ENCODE measurements at places on chromosomes 12 and 14.
A peak's percentile ranks its signal among the peaks of the same experiment; 100 is the strongest.

DNA sequence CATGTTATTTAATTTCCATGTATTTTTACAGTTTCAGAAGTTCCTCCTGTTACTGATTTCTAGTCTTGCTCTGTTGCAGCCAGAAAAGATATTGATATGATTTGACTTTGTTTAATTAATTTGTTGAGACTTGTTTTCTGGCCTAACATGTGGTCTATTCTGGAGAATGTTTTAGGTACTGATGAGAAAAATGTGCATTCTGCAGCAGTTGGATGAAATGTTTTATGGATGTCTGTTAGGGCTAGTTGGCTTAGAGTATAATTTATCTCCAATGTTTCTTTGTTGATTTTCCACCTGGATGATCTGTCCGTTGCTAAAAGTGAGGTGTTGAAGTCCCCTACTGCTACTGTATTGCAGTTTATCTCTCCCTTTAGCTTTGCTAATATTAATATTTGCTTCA is 54.4 kb downstream of the GPR137C start:
- no peaks in the 10 kb centered on the region for H3K4me1 ChIP-seq
- no peak overlapping the region for H3K27ac ChIP-seq
- H3K27me3 ChIP-seq = no peaks in the 10 kb centered on the region
- H3K4me3 ChIP-seq = no peak overlapping the region

DNA sequence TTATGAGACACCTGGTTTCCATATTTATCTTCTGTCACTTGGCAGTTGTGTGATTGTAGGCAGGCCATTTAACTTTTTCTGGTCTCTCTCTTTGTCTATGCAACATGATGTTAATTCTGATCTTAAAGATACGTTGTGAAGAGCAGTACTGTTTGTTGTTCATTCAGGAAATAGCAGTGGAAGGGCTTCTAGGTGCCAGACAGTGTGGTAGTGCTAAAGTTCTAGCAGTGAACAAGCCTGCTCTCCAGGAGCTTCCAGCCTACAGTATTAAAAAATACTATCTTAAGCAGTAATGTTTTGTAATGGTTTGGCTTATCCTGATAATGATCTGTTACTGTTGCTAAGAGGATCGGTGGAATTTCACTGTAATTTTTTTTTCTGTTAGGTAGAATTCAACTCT is 15.2 kb downstream of the NAA30 start:
- DNase-seq = no peak
- H3K4me1 ChIP-seq = no peaks in the 10 kb centered on the region
- H3K27me3 ChIP-seq = no peaks in the 10 kb centered on the region

DNA sequence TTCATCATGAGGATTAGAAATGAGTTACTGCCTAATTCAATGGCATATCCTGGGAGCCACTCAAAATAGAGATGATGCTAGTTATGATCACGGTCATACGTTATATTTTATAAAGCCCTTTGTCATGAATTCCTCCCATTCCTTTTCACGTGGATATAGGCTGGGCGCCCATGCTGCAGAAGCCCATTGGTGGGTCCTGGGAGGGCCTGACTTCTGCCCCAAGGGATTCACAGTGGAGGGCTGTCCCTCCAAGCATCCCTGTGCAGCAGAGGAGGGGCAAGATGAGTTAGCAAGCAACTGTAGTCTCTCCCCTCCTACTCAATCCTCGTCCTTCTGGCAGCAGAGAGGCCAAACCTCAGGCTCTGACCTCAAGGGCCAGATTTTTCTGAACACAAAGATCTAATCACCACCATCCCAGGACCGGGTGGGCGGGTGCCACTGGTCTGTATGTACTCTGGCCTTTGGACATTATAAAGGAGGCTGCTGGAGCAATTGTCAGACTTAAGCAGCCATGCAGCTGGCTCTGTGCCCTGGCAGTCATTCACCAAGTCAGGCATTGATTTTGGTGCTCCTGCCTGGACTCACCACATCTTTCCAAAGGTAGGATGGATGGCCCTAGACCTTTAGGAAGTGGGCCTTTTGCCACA is 8.6 kb downstream of the GLTP start:
- H3K36me3 ChIP-seq = no peaks in the 10 kb centered on the region
- no peak overlapping the region for H3K4me3 ChIP-seq
- no peaks in the 10 kb centered on the region for H3K27me3 ChIP-seq
- H3K4me1 ChIP-seq = peaks cover 34% of the 10 kb centered on the region

- H3K4me1 ChIP-seq = no peaks in the 10 kb centered on the region
- H3K27ac ChIP-seq = no peak overlapping the region
- H3K36me3 ChIP-seq = no peaks in the 10 kb centered on the region
- H3K4me3 ChIP-seq = no peak overlapping the region
- DNase-seq = no peak
These were observed 22.0 kb downstream of the AP5M1 start for GRCh38 chr14:57290751-57291150.

- no peaks in the 10 kb centered on the region for H3K27me3 ChIP-seq
- peak within 1 kb of the TSS; percentile 96 for H3K4me3 ChIP-seq
- peaks cover 29% of the 10 kb centered on the region for H3K4me1 ChIP-seq
- H3K36me3 ChIP-seq = peaks cover 17% of the 10 kb centered on the region
These were observed at the start of gene CALM1 for GRCh38 chr14:90396341-90397339. Gene CALM1 (plus strand): TSS chr14:90397029. CDS start chr14:90397231, 202 bp downstream.

DNA sequence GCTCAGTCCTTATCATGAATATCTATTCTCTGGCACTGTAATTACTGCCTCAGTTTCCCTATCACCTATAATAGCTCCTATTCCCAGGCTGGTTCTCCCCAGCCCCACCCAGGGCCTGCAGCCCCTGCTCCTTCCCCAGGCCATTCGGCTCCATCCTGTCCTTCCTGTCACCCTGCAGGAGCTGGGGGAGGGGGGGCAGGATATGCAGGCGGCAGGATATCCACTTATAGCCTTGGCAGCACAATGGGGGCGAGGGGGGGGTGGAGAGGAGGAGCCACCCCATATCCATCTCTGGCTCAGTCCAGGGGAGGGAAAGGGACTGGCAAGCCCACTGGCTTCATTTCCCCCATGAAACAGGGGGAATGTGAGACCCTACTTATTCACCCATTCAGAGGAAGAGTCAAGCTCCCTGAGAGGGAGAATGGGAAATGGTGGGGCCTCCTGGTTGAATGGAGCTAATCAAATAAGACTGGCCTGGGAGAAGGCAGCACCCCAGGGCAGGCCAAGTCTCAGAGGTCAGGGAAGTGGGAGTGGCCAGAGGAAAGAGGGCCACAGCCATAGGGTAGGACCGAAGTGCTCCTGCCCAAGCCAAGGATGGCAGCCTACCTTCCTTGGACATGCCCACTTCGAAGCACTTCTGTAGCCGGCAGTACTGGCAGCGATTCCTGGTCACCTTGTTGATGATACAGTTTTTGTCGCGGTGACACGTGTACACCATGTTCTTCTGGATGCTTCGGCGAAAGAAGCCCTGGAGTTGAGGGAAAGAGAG is 7.8 kb upstream of the ITGB7 start:
- peak; percentile 57 for DNase-seq
- H3K36me3 ChIP-seq = peaks cover 58% of the 10 kb centered on the region
- no peak overlapping the region for H3K4me3 ChIP-seq
- peaks cover 60% of the 10 kb centered on the region for H3K4me1 ChIP-seq

DNA sequence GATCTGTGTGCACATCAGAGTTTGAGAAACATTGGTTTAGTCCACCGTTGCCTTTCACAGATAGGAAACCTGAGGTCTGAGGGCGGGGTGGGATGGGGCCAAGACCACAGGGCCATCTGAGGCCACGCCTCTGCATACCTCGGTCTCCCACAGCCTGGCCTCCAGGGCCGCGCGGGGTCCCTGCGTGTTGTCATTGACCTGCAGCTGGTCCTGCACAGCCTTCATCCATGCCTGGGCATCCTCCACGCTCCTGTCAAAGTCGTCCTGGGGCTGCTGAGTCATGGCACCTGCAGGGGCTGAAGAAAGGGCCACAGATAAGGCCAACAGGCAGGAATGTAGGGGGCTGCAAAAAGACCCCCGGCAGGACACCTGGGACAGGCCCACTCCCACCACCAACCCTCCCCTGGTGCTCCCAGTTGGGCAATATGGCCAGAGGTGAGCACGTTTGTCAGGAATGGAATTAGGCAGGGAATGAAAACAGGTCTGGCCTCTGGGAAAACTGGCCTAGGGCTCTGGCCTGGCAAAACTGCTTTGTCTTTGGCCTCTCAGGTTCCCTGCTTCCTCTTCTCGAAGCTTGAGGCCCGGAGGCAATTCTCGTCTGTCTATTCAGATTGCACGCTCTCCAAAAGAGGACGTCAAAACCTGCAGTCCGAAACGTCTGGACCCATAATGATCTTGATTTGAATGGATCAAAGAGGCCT is 40.8 kb downstream of the SYNE3 start:
- peaks cover 14% of the 10 kb centered on the region for H3K4me1 ChIP-seq
- H3K27me3 ChIP-seq = no peaks in the 10 kb centered on the region
- H3K4me3 ChIP-seq = no peak overlapping the region
- no peak overlapping the region for H3K27ac ChIP-seq
- H3K36me3 ChIP-seq = peaks cover 9% of the 10 kb centered on the region
- no peak for DNase-seq

GRCh38 chr12:131049549-131050339 is 96.0 kb downstream of the ADGRD1 start:
- H3K4me1 ChIP-seq = no peaks in the 10 kb centered on the region
- no peak overlapping the region for H3K4me3 ChIP-seq
- no peak for DNase-seq
- no peaks in the 10 kb centered on the region for H3K36me3 ChIP-seq

- no peaks in the 10 kb centered on the region for H3K36me3 ChIP-seq
- DNase-seq = no peak
- no peaks in the 10 kb centered on the region for H3K27me3 ChIP-seq
- no peak overlapping the region for H3K4me3 ChIP-seq
- peak overlapping the region; percentile 60 for H3K27ac ChIP-seq
These were observed 173.6 kb downstream of the ETV6 start for GRCh38 chr12:11823043-11823442.

GRCh38 chr12:749751-750270 is 2.6 kb upstream of the WNK1 start:
- DNase-seq = no peak
- H3K4me1 ChIP-seq = peaks cover 25% of the 10 kb centered on the region
- no peak overlapping the region for H3K27ac ChIP-seq

DNA sequence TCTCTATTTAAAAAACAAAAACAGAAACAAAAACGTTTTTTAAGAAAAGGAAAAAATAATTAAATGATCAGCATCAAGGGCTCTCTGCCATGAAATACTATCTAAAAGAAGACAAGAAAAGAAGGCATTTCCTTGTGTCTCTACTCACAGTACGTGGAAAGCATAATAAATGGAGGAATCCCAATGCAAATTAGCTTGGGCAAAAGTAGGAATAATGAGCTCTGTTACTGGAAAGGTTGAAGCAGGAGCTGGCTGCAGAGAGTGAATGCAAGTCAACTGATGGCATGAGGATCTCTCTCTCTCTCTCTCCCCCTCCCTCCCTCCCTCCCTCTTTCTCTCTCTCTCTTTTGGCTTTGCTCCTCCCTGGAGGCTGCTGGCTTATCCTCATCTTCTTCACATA is 85.9 kb downstream of the TBX3 start:
- H3K36me3 ChIP-seq = no peaks in the 10 kb centered on the region
- no peaks in the 10 kb centered on the region for H3K27me3 ChIP-seq
- no peak overlapping the region for H3K27ac ChIP-seq

DNA sequence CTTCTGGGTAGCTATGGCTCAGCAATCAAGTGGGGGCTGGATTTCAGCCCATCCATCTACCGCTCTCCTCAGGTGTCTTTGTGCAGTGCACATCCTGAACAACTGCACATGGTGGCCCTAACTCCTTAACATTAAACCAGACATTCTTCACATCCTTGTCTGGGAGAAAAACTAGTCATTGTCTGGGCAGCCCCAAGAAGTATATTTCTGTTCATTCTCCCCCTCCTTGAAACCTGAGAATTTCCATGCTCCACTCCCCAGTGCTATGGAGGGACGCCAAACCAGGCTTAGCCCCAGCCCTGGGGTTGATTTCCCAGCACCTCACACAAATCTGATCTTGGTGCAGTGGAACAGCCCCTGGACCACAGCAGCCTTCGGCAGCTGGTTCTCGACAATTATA is 13.4 kb downstream of the MYL2 start:
- no peak overlapping the region for H3K4me3 ChIP-seq
- no peak overlapping the region for H3K27ac ChIP-seq
- H3K4me1 ChIP-seq = no peaks in the 10 kb centered on the region
- H3K27me3 ChIP-seq = no peaks in the 10 kb centered on the region
- H3K36me3 ChIP-seq = no peaks in the 10 kb centered on the region

GRCh38 chr12:51592034-51592705 is 1.1 kb downstream of the SCN8A start:
- no peak overlapping the region for H3K27ac ChIP-seq
- H3K36me3 ChIP-seq = no peaks in the 10 kb centered on the region
- no peak overlapping the region for H3K4me3 ChIP-seq

DNA sequence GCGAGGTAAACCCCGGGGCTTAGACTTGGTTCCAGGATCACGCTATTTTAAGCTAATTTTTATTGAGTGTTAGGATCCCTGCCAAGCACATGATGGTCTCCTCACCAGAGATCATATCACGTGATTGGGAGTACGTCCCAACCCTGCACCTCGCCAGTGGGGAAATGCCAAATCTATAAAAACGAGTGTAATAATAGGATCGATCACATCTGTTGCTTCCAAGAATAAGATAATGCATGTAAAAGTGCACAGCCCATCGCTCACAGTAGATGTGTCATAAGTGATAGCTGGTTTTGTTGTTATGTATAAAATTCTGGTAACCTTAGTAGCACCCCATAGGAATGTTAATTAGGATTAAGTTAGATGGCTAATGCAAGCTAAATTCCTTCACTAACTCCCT is 581.0 kb upstream of the TMEM132C start:
- H3K4me1 ChIP-seq = no peaks in the 10 kb centered on the region
- H3K36me3 ChIP-seq = no peaks in the 10 kb centered on the region
- no peak for DNase-seq
- H3K27ac ChIP-seq = no peak overlapping the region
- H3K4me3 ChIP-seq = no peak overlapping the region
- H3K27me3 ChIP-seq = no peaks in the 10 kb centered on the region

GRCh38 chr14:35890308-35890707 is 64.2 kb downstream of the BRMS1L start:
- no peak overlapping the region for H3K4me3 ChIP-seq
- H3K4me1 ChIP-seq = no peaks in the 10 kb centered on the region
- no peaks in the 10 kb centered on the region for H3K27me3 ChIP-seq
- no peak overlapping the region for H3K27ac ChIP-seq

GRCh38 chr14:89540830-89541470 is 123.9 kb upstream of the FOXN3 start:
- H3K4me1 ChIP-seq = peaks cover 5% of the 10 kb centered on the region
- H3K27ac ChIP-seq = no peak overlapping the region

DNA sequence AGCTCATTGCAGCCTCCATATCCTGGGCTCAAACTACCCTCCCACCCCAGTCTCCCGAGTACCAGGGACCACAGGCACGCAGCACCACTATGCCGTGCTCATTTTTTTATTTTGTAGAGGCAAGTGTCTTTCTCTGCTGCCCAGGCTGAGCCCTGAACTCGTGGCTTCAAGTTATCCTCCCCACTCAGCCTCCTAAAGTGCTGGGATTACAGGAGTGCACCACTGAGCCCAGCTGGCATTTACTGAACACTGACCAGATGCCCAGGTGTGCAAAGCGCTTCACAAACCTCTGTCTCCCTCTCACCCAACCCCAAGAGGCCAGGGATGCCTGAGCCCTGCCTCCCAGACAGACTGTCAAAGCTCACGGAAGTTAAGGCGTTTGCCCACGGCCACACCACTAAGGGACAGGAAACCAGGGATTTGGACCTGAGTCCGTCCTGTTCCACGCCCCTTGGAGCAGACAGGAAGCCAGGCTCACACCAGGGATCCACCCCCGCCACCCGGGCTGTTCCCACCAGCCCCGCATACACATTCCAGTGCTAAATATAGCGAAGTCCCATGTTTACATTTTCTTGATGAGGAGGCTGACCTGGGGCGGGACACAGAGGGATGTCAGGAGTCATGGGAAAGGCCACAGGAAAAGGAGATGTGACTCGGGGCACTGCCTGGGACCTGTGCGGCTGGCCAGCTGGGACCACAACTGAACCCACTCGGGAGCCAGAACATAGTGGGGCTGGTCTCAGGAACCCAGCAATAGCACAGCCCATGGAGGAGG is 51.2 kb downstream of the TESC start:
- no peak for DNase-seq
- no peaks in the 10 kb centered on the region for H3K27me3 ChIP-seq
- H3K36me3 ChIP-seq = peaks cover 49% of the 10 kb centered on the region
